Cerebellar nuclear complex (tissue), 1 donor: ENCODE measurements at places on chromosomes 6 and 20.

GRCh38 chr6:5279891-5280338 is 18.6 kb downstream of the FARS2 start:
- no peak for DNase-seq

DNA sequence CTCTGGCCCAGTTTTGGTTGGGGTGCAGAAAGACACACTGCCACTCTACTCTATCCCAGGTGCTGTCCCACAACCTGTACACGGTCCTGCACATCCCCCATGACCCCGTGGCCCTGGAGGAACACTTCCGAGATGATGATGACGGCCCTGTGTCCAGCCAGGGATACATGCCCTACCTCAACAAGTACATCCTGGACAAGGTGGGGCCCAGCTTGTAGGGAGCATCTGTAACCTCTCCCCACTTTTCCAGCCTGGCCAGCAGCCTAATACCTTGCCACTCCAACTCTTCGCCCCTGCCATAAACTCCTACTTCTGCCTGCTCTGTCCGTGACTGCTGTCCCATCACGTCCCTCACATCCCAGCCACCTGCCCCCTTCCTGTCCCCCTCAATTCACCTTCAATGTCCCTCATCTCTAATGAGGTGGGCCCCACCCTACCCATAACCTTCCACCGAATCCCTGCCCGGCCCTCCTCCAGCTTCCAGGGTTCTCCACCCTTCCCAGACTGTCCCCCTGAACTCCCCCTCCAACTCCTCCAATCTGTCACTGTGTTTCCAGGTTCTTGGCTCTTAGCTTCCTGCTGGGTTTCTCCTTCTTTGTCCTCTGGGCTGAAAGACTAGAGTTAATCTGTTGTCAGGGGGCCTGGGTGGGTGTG is 12.1 kb downstream of the DEF6 start:
- DNase-seq = no peak

- DNase-seq = no peak
These were observed 97.4 kb downstream of the COL12A1 start for GRCh38 chr6:75108333-75108974.

GRCh38 chr6:137157601-137158000 is 15.8 kb downstream of the IL22RA2 start:
- no peak for DNase-seq

- no peak for DNase-seq
These were observed 290.0 kb downstream of the HAO1 start for GRCh38 chr20:7650086-7650879.

DNA sequence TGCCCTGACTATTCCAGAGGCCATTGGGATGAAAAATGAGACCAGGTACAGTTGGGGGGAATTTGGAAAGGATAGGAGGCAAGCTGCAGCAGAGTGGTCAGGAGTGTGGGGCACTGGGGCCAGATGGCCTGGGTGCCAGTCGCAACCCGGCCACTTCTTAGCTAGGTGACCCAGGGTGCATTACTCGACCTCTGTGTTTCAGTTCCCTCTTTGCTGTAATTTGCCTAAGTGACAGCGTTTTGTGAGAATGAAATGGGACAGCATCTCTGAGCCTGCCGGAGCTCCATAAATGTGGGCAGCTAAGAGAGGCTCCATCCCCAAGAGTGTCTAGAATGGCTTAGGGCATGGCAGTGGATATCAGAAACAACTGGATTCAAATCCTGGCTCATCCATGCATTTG is 13.9 kb downstream of the LRFN2 start:
- DNase-seq = no peak

- no peak for DNase-seq
These were observed 14.8 kb upstream of the MAS1L start for GRCh38 chr6:29502597-29502996.

DNA sequence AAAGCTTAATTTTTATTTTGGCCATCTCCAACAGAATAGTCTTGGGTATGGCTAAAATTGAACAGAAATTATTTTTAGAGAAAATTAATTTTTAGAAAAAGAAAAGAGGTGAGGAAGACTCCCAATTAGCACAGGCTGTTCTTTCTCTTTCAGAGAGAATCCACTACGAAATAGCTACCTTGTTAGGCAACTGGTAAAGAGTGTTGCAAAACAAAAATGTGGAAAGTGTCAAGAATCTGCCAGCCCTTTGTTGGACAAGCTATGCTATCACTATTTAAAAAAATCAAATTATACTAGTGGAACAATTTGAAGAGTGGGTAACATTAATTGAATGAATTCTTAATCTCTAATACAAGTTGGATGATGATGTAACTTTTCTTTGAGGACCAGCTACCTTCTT is 19.2 kb upstream of the ZSCAN9 start:
- DNase-seq = no peak

DNA sequence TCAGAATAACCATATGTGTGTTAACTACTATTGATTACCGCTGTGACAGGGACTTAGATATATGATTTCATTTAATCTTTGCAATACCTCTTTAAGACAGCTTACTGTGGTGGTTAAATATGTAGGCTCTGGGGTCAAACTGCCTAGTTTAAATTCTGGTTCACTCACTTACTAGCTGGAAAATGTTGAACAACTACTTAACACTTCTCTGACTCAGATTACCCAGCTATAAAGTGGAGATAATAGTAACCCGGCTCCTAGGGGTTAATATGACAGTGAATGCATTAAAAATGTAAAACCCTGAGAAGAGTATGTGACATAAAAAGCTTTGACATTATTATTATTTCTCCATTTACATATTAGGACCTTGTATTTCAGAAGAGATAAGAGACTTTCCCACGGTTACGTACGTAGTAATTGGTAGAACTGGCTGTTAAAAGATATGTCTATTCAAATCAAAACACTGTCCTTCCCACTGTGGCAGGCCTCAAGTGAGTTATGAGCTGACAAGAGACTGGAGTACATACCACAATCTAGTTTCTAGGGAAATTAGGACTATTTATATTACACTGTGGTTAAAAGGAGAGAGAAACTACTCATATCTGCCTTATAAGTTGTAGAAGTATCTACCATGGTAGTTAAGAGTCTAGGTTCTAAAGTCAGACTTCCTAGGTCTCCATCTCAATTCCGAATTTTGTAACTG is 4.4 kb upstream of the PLCB1 start:
- DNase-seq = no peak

- no peak for DNase-seq
These were observed 63.7 kb downstream of the PRR18 start for GRCh38 chr6:166244353-166245045.

DNA sequence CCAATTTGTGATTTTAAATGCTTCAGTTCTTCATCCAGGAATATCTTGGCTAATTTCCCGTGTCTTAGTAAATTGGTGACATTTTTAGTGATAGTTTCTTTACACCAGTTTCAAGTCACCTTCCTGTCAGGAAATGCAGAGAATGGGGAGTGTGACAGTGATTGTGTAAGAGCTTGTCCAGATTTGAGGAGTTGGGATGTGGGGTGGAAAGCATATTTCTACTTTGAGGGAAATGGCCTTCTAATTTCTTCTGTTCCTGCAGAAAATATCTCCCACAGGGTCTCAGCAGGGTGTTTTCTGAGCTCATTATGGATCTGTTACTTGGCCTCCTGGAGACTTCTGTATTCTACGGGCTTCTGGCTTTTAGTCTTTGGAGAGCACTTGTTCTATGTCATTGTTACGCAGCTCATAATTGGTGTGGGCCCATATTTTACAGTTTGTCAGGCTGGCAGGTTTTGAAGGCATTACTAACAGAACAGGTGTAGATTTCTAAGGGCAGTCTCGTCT is 65.6 kb downstream of the TMEM200A start:
- no peak for DNase-seq

GRCh38 chr20:51190783-51191180 is 167.9 kb upstream of the KCNG1 start:
- DNase-seq = no peak

DNA sequence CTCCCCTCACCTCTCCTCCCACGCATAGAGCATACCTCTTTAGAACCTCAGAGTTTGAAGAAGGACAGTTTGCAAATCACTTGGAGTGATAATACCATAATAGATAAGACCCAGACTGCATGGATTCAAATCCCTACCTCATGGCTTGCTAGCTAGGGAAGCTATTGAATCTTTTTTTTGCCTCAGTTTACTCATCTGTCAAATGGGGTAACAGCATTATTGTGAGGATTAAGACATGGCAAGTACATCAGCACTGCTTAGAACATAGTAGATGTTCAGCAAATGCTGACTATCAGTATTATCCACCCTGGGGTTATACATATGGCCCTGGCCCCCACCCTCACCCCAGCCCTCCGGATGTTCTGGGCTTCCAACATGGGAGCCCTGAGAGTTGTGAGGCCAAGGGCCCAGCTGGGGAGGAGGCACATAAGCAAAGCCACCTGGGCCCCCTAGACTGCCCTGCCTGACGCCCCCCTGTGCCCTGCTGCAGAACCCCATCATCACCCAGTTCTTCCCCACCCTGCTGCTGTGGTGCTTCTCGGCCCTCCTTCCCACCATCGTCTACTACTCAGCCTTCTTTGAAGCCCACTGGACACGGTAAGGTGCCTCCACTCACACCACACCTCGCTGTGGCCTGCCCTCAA is 9.1 kb upstream of the CAPN11 start:
- DNase-seq = no peak

- no peak for DNase-seq
These were observed 369.4 kb upstream of the HS3ST5 start for GRCh38 chr6:114712129-114712662.
